Kidney epithelial cell (primary cell): ENCODE measurements at places on chromosomes 5 and 9.

DNA sequence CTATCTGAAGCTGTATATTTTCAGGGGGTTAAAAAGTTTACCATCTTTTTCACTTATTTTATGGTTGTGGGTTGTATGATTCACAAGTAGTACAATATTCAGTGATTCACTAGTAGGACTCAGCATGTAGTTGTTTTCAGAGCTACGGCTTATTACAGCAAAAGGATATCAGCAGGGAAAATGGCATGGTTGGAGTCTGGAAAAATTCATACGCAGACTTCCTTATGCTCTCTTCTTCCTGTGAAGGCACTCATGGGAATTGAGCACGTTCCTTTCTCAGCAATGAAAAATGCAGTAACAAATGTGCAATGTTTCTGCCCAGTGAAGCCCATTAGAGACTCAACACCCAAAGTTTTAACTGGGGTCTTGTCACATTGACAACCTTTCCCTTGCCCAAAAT is 250.5 kb downstream of the KCNN2 start:
- DNase-seq: no peak

DNA sequence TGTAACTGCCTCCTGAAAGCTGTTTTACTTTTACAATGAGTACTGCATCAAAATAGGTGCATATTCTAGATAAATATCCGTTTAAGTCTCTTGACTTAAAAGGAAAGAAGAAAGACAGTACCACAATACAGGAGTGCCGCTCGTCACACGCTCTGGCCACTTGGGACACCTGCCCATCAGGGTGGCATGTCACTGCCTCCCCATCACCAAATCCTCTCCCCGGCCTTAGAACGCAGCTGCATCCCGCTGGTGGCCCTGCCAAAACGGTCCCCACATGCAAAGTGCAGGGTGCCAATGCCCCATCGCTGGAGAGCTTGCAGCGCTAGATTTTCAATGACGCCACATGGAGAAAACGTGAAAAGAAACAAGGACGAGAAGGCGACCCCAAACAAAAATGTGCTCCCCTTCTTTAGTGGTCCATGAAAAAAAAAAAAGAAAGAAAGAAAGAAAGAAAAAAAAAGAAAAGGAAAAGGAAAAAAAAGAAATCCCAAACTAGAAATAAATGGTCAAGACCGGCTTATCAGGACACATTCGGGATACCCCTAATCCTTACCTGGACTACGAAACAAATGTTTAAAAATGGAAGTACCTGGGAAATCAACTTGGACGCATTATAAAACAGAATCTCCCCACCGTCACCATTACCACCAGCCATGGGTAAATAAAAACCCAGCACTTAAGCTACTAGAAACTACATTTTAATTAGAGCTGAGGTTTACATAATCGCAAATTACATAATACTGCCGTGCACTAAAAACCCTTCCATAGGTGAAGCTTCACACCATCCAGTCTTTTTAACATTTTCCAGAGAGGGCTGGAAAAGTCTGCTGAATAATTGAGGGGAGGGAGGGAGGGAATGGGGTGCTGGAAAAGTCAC is 1.0 kb downstream of the ANKH start:
- DNase-seq: no peak

DNA sequence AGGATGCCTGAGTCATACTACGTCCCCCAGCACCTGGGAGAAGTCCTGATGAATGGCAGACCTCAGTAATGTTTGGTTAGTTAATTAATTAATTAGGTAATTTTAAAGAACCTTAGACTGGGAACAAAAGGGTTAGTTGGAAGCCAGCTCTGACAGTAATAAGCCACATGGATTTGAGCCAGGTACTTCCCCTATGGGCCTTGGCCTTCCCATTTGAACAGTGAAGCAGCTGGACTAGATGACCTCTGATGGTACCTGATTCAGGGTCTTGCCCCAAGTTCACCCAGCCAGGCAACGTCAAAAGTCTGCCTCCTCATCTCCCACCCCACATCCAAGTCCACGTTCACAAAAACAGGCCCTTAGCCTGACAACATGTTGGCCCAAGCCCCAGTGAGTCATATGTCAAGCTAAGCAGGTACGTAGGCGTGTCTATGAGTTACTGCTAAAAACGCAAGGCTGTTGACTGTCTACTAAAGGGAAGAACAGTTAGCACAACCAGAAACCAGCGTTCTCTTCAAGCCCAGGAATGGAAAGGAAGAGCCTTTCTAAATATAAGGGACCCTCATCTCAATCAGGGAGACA is 303.2 kb downstream of the ACTL7B start:
- no peak for DNase-seq

GRCh38 chr9:74573640-74574191 is 76.6 kb downstream of the RORB start:
- DNase-seq: no peak

GRCh38 chr9:29209748-29210291 is 1636.5 kb upstream of the C9orf72 start:
- no peak for DNase-seq

DNA sequence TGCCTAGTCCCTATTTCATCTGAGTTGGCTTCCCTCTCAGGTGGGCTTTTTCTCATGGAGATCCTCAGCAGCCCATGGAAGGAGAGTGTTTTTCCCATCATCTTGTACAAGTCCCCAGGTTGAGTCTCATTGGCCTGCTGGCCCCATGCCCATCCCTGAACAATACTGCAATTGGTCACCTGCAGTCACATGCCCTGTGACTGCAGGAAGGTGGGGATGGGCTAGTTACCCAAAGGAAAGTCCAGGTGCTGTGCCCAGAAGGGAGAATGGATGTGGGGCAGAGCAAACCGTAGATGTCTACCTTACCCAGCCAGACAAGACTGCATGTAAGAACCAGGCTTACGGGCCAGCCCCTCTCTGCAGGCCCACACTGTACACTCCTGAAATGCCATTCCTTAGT is 54.0 kb upstream of the SAP30L start:
- no peak for DNase-seq

- DNase-seq: no peak
These were observed 59.3 kb downstream of the COMMD10 start for GRCh38 chr5:116144103-116144502.

DNA sequence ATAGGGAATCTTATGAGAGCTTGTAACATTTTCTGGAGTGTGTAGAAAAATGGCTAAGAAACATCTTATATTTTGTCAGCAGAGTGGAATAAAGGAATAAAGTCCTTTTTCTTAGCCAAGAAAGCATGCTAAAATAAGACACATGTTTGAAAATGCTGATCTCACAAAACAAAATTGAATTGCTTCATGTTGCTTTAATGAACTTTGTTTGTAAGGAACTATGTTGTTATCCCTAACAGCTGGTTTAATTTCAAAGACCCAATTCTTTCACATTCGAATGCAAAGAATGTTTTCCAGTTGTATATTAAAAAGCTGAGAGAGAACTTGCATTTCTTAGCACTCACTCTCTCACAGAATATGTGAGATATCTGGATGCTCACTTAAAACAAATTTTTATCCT is 107.6 kb downstream of the MUSK start:
- DNase-seq: no peak

DNA sequence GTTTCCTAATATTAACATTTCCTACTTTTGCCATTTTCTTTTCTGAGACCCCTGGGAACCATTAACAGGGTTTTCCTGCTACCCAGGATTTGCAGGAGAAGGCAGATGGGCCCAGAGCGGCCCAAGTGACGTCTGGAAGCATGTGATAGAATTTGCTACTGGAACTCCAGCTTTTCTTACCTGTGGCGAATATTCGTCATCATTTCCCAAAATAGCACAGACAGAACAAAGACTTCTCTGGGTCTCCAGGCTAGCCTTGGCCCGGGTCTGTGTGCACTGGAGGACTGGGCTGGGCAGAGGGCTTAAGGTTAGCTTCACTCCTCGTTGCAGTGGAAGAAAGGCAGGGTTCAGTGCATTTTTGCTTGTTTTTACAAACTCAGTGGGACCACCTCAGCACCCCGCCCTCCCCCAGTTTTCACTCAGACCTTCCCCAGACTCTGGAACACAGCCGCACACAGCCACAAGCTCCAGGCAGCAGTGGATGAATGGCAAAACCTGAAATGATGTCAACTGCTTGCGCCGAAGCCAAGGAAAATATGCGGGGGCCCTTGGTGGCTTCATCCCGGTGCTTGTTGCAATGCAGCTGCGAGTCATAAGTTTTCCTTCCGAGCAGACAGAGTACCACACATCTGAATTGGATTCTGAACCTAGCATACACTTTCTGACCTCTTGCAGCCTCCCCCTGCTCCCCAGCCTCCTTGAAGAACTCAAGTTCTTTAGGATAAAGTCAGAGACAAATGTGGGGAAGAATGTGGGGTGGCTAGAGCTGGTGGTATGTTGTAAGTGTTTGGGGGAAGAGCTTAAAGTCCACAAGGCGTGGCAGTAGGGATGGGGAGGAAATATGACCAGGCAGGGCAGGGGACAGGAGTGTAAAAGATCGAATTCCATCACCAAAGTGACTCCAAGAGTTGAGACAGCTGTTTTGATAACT is 586.0 kb downstream of the CCDC171 start:
- no peak for DNase-seq

GRCh38 chr5:138901716-138902115 is 26.6 kb upstream of the LRRTM2 start:
- DNase-seq: no peak

DNA sequence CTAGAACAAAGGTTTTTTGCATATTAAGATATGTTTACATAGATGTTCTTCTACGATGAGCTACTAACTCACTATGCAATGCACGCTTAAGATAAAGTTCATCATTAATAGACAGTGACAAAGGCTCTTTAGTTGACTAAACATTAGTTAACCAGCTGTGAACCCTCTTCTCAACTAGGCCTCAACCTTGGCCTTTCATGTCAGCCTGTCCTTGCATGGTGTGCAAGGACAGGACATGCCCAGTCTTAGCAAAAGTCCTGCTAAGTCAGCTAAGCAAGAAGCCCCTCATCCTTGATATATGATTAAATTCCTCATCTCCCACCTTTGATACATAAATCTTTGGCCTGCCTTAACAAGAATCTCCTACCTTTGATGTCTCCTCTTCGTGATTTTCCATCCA is 50.9 kb downstream of the PLPP1 start:
- no peak for DNase-seq
